ENCODE measurements at places on chromosomes 6 and 20. TPM values are rescaled to one million over a fixed set of nuclear protein-coding genes. Genes with fewer than 3 reads are reported as not detected.

DNA sequence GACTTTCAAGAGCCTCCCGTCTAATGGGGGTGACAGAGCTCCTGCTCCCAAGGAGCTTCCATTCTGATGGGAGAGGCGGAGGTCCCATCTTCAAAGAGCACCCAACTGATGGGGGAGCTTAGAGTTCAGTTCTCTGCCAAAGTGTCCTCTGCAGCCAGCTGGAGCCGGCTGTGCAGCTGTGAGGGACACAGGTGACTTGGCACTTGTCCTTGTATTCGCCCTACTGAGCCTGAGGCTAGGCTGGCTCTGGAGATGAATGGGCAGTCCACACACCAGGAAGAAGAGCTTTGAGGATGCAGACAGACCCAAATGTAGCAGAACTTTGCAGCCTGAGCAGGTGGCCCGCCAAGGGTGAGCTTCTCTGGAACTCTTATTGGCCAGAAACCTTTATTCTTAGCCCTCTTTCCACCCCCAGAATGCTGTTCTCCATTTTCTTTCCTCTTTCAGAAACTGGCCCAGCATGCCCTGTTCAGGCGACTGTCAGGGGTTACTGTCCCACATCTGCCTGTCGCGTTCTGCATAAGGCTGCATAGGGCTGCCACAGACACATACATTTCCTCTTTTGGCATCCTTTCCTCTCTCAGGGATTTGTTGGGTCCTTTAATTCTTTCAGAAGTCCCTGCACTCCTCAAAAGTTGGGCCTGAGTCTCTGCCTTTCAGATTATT lies 108.7 kb upstream of the LRFN2 start:
- DNase-seq: no peak

The STMND1 gene
- total RNA-seq: not detected

The ADGRG6 gene
- total RNA-seq: 0.51 TPM

The SEMG1 gene
- total RNA-seq: not detected

GRCh38 chr6:90860822-90861601 lies 274.1 kb upstream of the MAP3K7 start:
- DNase-seq: no peak

- no peak for DNase-seq
Observed at GRCh38 chr6:105211831-105212230, 32.0 kb upstream of the POPDC3 start.

- no peak for DNase-seq
Observed at GRCh38 chr6:79586548-79586947, 44.6 kb upstream of the SH3BGRL2 start.

GRCh38 chr6:149362289-149362688 lies 37.8 kb upstream of the SUMO4 start:
- DNase-seq: no peak

DNA sequence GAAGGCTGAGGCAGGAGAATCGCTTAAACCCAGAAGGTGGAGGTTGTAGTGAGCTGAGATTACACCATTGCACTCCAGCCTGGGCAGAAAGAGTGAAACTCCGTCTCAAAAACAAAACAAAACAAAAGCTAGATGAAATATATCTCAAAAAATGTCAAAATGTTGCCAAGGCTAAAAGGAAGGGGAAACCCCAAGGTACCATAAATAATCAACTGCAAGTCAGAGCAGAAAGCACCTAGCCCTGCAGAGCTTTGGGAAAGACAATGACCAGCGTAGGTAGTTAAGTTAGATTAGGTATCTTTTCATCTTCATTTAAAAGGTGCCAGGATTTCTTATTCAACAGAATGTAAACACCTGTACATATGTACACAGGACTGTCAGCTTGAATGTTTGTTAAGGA lies 33.0 kb downstream of the AKIRIN2 start:
- no peak for DNase-seq

The MTFR2 gene
- total RNA-seq: 1.2 TPM

The THBD gene
- total RNA-seq: 0.13 TPM

The CDK5RAP1 gene
- total RNA-seq: 42.1 TPM

DNA sequence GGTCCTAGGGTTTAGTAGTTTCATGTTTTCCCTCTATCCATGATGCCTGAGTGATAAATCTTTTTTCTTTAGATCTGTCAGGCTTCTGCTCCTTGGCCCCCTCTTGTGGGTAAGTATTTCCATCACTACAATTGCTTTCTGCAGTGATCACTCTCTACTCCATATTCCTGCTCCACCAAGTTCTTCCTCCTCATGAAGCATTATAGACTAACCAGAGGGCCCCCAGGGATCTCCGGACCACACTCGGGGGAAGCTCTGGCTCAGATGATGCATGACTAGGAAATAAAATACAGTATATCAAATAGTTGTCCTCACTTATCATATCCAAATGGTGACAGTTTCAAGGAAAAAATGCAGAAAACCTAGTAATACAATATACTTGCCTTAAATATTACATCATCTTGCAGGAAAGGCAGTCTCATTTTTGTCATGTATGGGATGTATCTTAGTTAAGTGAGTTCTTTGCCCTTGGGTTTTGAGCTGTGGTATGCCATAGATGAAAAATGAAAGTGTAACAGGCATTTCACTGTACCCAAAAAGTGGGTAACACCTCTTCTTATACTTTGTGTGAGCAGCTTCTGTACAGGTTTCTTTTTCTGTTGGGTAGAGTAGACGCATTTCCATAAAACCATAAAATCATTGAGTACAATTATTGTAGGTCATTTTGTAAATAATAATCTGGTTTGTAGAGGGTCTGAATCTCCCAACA lies 200.9 kb upstream of the EYA4 start:
- no peak for DNase-seq

DNA sequence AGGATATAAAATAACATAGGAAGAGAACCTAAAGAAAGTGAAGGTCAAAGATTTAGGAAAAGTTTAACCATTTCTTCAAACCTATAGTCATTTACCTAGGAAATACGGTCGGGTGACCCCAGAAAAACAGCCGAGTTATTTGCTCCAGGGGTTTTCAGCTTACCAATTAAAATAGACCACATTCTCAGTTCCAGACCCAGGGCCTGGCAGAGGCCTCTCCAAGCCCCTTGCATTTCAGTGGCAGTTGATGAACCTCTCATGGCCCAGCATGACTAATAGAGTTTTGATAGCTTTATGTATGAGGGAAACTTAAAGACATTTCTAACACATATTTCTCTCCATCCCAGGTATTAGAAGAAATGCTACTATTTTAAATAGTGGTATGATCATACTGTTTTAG lies 113.5 kb downstream of the OGFRL1 start:
- no peak for DNase-seq

DNA sequence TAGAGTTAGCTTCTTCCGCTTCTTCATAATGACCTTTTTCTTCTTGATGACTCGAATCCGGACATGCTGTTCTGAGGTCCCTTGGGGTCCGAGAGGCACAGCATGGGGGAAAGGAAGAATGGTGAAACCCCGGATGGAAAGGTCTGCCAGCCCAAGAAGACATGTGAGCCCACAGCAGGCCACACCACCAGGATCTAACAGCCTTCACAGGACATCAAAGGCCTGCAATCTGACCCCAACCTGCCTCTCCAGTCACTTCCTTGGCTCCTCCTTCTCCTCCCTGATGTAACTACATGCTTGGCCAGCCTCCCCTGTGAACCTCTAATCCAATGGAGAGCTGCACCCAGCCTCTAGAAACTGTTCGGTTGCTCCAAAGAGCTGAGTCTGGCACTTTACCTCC lies 1.6 kb downstream of the CPXM1 start:
- no peak for DNase-seq

GRCh38 chr20:46332373-46333160 lies 24.3 kb upstream of the CDH22 start:
- no peak for DNase-seq

The ACTR5 gene
- total RNA-seq: 20.1 TPM

- no peak for DNase-seq
Observed at GRCh38 chr20:32385541-32385940, 27.4 kb downstream of the ASXL1 start.

GRCh38 chr20:5654557-5654956 lies 95.6 kb upstream of the SHLD1 start:
- DNase-seq: no peak

The CST4 gene
- total RNA-seq: not detected

The FAM83B gene
- not detected for total RNA-seq

DNA sequence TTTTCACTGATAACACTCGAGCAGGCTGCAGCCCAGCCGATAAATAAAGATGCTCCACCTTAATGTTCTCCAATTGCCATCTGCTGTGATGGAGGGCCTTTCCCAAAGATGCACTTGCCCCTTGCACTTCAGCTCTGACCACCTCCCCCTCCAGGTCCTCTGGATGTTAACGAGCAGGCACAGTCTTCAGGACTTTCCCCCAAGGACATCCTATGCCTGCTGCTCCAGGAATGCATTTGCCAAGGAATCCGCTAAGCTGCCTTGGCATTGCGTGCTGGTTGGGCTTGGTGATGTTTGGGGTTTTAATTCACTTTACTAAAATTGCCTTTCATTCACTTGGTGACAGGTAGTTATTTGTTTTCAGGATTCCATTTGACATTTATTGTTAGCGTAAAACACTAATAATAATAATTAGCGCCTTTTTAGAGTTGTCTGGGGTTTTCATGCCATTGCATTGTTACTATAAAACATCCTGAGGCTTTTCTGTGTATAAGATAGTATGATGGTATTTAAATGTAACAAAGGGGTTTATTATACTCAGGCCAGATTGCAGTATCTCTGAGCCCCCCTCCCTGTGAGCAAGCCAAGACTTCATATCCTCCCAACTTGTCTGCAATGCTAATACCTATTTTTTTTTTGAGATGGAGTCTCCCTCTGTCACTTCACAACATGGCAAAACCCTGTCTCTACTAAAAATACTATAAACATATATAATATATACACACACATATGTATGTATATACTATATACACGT lies 66.7 kb upstream of the TSHZ2 start:
- DNase-seq: no peak

The LHFPL5 gene
- not detected for total RNA-seq

The PRELID3B gene
- total RNA-seq: 49.0 TPM

GRCh38 chr6:103122766-103123601 lies 1729.5 kb downstream of the GRIK2 start:
- no peak for DNase-seq

DNA sequence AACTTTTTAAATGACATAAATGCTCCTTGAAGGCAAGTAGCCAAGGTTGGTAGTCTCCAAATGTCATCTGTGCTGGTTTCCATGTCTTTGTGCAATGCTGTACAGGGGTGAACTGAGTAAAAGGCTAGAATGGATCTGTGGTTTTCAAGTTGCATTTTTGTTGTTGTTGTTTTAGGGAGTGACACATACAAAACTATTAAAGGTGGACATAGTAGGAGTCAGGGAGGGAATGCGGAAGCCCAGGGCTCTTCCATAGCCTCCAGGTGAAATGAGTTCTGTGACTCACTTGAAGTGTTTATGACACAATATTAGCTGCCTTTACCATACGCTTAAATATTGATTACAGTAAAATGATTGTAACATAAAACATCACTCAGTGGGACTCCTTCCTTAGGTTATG lies 22.5 kb upstream of the QKI start:
- DNase-seq: no peak

GRCh38 chr6:98672681-98673475 lies 161.5 kb upstream of the POU3F2 start:
- no peak for DNase-seq

DNA sequence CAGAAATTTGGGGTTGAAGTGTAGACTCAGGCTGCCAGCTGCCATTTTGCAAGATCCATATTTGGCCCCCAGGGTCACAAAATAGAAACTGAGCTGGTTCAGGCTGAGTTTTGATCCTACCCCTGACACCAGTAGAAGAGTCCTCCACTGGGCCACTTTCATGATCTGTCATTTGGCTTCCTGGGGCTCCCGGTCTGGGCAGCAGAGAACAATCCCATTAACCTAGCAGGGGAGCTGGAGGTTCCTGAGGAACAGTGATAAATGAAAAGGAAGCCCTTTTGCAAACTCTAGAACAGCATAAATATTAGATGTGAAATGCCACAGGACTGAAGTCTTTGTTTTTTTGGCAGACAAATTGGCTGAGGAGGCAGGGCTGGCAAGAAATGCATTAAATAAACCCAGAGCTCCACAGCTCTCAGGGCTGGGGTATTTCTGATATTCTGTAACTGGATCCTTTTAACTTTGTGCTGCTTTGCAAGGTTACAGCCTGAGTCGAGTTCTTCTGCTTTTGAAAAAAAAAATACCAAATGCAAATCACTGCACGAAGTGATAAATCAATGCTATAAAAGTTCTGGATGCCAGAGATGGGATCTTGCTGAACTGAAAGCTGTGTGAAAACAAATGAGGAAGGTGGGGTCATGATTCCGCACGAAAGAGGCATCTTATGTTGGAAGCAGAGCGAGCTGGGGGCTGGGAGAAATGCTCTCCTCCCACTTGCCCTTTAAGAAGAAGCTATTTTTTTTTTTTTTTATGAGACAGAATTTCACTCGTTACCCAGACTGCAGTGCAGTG lies 64.4 kb downstream of the SULF2 start:
- no peak for DNase-seq

GRCh38 chr6:117262799-117263198 lies 2.6 kb upstream of the VGLL2 start:
- no peak for DNase-seq

GRCh38 chr6:53446151-53446550 lies 97.4 kb upstream of the ELOVL5 start:
- DNase-seq: no peak

- DNase-seq: no peak
Observed at GRCh38 chr20:31788578-31788977, 30.6 kb upstream of the MYLK2 start.

DNA sequence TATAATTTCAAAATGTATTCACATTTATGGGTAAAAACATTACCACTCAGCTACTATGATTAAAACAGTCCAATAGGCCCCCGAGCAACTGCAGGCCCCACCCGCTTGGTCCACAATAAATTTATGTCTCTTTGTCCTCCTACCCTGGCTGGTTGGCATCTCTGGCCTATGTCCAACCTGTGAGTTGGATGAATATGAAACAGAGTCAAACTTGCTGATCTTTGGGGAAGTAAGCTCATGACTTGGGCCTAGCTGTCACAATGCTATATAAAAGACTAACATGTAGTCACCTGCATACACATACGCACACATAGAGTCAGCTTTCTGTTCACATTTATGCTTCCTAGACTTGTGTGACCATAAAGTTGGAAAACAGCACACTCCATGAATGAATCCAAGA lies 20.5 kb downstream of the MAP7 start:
- no peak for DNase-seq

DNA sequence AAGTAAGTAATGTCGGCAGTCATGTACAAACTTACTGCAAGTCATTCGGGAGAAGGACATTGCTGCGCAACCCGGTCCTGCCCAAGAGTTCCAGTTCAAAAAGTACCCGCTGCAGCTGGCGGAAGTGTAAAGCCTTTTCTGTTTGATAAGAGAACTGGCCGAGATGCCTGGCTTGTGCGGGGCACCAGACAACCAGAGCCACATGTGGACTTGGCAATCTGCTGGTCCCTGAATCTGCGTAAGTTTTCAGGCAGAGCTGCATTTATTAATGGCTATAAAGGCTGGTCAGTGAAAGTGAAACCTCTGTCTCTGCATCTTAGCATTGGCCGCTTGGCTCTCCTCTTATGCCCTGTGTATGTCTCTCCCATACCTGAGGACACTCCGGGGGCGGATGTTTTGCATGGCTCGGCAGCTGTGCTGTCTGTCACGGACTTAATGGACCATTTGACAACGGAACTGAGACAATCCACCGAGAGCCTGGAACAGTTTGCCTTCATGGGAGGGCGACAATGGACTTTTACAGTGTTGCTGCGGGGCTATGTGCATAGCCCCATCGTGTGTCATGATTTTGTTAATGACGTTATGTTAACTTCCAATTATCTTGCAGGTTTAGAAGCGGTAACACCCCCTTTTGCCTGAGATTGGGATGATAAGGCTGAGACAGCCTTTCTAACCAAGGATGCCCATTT lies 19.8 kb upstream of the RGS17 start:
- no peak for DNase-seq

Data from T-cell (primary cell).